ENCODE measurements at places on chromosomes 6 and 20. TPM values are rescaled to one million over a fixed set of nuclear protein-coding genes. Genes with fewer than 3 reads are reported as not detected.

DNA sequence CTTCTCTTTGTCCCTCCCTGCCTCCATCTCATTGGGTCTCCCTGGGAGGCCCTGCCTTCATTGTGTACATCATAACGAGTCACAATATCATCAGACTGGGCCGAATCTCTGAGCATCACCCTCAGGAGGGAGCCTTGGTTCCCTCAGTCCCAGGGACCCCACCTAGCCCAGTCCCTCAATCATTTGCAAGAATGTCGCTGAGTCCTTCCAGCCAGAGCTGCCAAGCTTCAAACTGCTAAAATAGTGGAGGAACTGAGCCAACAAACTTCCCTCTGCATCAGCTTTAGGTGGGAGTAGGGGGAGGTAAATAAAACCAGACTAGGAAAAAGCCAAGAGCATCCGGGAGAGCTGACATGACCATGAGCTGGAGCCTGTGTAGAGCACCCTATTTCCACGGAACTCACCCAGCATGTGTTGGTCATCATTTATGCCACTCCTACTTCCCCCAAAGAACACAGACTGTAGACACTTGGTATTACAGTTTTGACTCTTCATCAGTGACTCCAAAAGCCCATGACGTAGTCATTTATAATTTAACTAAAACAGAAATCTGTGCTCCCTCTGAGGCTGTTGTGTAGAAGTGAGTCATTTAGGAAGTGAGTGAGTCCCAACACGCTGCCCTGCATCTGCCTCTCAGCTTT is 28.8 kb upstream of the IL17A start:
- DNase-seq = no peak

DNA sequence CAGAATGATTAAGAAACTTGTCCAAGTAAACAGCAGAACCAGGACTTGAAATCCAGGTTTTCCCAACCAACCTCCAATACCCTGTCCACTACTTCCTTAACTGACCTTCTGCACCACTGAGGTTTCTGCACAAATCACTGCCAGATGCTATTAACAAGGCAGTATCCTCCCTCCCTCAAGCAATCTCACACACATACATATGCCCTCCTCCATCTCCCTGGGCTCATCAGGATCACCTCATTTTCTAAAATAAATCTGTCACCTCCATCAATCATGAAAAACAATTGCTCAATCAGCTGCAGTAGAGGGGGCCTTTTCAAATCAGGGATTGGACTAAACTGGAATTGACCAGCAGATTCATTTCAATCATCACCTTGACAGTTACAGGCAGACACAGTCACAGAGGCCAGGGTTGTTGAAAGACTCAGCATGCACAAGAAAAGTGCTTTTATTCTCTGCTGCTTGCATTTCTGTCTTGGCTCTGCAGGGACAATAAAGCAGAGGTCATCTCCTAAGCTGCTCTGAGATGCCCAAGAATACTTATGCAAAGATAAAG is 539.4 kb downstream of the PTPRT start:
- no peak for DNase-seq

DNA sequence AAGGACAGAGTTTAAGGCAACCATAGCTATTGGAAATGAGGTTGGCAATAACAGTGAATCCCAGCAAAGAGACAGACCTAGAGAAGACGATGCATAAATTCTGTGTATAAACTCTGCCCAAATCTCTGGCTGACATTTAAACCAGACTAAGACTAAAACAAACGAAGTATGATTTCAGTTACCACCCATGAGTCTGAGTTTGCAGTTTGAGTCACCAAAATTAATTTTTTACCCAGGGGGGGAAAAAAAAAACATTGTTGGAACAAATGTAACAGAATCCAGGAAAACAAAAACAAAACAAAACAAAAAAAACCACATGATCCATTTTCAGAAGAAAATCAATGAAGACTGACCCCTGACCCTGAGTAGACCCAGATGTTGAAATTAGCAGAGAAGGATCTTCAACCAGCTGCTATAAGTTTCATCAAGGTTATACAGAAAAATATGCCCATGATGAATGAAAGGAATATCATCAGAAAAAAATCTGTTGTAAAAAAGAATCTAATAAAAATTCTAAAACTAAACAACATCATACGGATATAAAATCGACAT is 190.8 kb downstream of the GMDS start:
- no peak for DNase-seq

- peak; percentile 50 for DNase-seq
Measured at GRCh38 chr20:9389346-9389745, 125.0 kb upstream of the LAMP5 start.

- no peak for DNase-seq
Measured at GRCh38 chr6:27242589-27243265, 4.8 kb upstream of the PRSS16 start.

Gene EMILIN3
- total RNA-seq = 0.50 TPM

Gene KHDC1
- total RNA-seq = 1.0 TPM
